Body of pancreas (tissue), 4 donors: ENCODE measurements at places on chromosomes 1 and 21. TPM values are rescaled to one million over a fixed set of nuclear protein-coding genes. Genes with fewer than 3 reads are reported as not detected.

Gene MAP10
- total RNA-seq = 2.3 TPM

- no peak overlapping the region for H3K4me3 ChIP-seq
- H3K36me3 ChIP-seq = no peaks in the 10 kb centered on the region
- no peak for DNase-seq
- no peak overlapping the region for H3K27ac ChIP-seq
- H3K27me3 ChIP-seq = no peaks in the 10 kb centered on the region
Observed at GRCh38 chr1:168266644-168267186, 14.0 kb upstream of the TBX19 start.

GRCh38 chr1:8152731-8153702 is 126.9 kb upstream of the ERRFI1 start:
- H3K27ac ChIP-seq = peak overlapping the region; percentile 11
- peaks cover 7% of the 10 kb centered on the region for H3K4me1 ChIP-seq
- no peaks in the 10 kb centered on the region for H3K27me3 ChIP-seq
- no peak overlapping the region for H3K4me3 ChIP-seq
- no peak for DNase-seq

- no peaks in the 10 kb centered on the region for H3K36me3 ChIP-seq
- H3K4me1 ChIP-seq = no peaks in the 10 kb centered on the region
- no peak overlapping the region for H3K27ac ChIP-seq
- no peaks in the 10 kb centered on the region for H3K27me3 ChIP-seq
- no peak overlapping the region for H3K4me3 ChIP-seq
Observed at GRCh38 chr1:217553949-217554509, 76.9 kb downstream of the GPATCH2 start.

Gene FAM43B
- 0.26 TPM for total RNA-seq

Gene LYPD8
- total RNA-seq = not detected

Gene SYNC
- total RNA-seq = 4.9 TPM

- no peak overlapping the region for H3K27ac ChIP-seq
- no peak overlapping the region for H3K4me3 ChIP-seq
- no peaks in the 10 kb centered on the region for H3K36me3 ChIP-seq
Observed at GRCh38 chr1:1911350-1912041, 3.6 kb upstream of the CALML6 start.

GRCh38 chr1:212518188-212519054 is 85.7 kb downstream of the NENF start:
- no peaks in the 10 kb centered on the region for H3K27me3 ChIP-seq
- no peaks in the 10 kb centered on the region for H3K36me3 ChIP-seq
- DNase-seq = peak; percentile 68
- H3K4me1 ChIP-seq = peaks cover 23% of the 10 kb centered on the region
- no peak overlapping the region for H3K4me3 ChIP-seq
- H3K27ac ChIP-seq = peak overlapping the region; percentile 24

- peak overlapping the region; percentile 100 for H3K27ac ChIP-seq
- H3K4me3 ChIP-seq = no peak overlapping the region
- no peaks in the 10 kb centered on the region for H3K27me3 ChIP-seq
- peaks cover 76% of the 10 kb centered on the region for H3K4me1 ChIP-seq
- DNase-seq = peak; percentile 48
Observed at GRCh38 chr1:155006601-155007101, 4.0 kb downstream of the ZBTB7B start.

Gene TMEM125
- total RNA-seq = 51.1 TPM

Gene ACOT11
- 6.3 TPM for total RNA-seq

- H3K4me1 ChIP-seq = peaks cover 7% of the 10 kb centered on the region
- H3K27me3 ChIP-seq = no peaks in the 10 kb centered on the region
- no peaks in the 10 kb centered on the region for H3K36me3 ChIP-seq
Observed at GRCh38 chr1:30778154-30778978, 20.8 kb upstream of the LAPTM5 start.

Gene OR2M3
- not detected for total RNA-seq

DNA sequence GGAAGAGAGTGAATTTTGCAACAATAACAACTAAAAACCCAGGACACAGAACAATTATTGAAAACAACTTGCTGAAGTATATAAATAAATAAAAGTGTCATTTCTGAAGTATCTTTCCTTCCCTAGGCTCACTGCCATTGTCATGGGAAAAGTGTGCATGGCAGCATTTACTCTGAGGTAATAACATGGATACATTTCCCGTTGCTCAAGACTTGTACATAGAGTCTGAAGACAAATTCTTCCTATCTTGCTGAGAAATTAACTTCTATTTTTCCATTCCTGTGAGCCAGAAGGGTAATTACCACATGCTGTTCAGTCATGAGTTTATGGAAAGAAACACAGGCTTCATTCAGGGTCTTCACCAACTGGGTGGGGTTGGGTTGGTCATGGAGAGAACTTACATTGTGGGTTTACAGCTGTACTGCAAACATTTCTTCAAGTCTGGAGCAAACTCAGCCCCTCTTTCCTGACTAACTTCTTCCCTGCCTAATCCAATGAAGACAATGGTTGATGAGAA is 32.2 kb downstream of the ST6GALNAC3 start:
- no peak for DNase-seq
- no peak overlapping the region for H3K4me3 ChIP-seq
- no peaks in the 10 kb centered on the region for H3K36me3 ChIP-seq
- no peak overlapping the region for H3K27ac ChIP-seq
- no peaks in the 10 kb centered on the region for H3K27me3 ChIP-seq
- H3K4me1 ChIP-seq = no peaks in the 10 kb centered on the region

Gene NPPA
- not detected for total RNA-seq

DNA sequence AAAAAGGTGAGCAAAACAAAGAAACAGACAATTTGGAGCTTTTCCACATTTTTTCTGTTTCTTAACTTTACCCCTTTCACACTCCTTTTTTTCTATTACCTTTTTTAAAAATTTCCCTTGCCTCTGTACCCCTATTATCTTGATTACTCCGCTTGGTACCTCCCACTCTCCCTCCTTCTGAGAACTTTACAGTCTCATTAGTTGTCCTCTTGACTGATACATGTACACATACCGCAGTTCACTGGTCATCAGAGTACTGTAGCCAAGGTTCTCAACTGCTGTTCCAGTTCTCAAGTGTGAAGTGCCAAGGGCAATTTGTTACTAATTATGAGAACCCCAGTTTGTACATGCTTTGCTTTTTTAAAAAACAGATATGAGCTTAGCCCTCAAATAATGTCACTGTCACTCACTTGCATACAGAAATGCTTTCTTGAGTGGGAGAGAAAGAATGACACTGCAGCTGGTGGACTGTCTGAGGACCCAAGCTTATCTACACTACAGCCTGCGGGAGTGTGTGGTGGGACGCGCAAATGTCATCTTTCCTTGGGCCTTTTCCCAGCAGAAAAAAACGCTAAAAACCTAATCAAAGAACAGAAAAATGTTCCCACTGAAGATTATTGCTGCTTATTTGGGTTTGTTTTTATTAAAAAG is 160.8 kb downstream of the DISP1 start:
- H3K36me3 ChIP-seq = no peaks in the 10 kb centered on the region
- no peaks in the 10 kb centered on the region for H3K27me3 ChIP-seq
- no peak overlapping the region for H3K27ac ChIP-seq
- no peak for DNase-seq

Gene CTH
- total RNA-seq = 7.3 TPM

DNA sequence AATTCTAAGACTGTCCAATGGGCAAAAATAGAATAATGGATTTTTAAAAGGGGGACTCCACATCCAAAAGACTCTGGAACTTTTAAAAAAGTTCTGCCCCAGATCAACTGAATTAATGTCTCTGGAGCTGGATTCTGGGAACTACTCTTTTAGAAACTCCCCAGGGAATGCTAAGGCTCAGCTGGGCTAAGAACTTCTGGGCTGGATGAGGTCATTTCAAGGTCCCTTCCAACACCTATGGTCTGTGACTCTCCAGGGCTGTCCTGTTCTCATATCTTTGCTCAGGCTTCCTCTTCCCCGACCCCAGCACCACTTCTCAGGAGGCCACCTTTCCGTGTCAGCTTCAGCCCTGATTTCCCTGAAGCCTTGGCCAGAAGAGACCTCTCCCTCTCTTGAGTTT is 13.5 kb upstream of the PLA2G2C start:
- no peak overlapping the region for H3K4me3 ChIP-seq
- H3K27me3 ChIP-seq = no peaks in the 10 kb centered on the region
- no peaks in the 10 kb centered on the region for H3K36me3 ChIP-seq
- no peak for DNase-seq

Gene FAM72B
- total RNA-seq = not detected

DNA sequence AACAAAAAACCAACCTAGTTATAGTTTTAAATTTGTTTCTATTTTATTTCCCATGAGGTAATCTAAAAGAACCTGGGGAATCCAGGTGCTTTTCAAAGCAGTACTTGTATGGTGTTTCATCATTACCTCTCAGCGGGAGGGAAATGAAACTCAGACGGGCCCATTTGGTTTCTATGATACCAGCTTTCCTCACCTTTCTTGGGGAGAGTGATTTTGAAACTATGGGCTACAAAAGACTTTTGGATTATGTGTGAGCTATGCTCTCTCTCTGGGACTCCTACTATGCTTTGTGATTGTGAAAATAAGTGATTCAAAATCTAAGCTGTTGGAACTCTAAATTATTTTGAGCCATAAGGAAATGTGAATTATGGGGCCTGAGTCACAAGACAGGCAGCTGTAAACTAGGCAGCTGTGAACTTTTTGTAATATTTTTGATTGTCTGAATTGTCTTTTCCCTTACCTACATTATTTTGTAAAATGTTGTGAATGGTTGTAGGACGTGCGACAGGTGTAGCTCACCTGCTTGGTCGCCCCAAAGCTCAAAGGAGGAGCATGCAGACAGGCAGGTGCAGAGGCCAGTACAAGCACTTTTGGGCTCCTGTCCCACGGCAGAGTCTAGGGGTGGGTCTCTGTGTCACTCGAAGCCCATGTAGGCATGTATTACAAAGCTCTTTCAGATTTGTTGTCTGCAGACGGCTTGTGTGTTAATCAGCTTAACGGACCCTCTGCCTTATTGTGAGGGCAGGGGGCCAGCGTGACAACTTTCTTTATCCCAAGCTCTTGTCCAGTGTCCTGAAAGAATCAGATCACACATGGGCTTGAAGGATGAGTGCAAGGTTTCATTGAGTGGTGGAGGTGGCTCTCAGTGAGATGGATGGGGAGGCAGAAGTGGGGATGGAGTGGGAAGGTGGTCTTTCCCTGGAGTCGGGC is 64.8 kb upstream of the BACH1 start:
- H3K27me3 ChIP-seq = no peaks in the 10 kb centered on the region
- DNase-seq = no peak
- no peak overlapping the region for H3K4me3 ChIP-seq
- no peaks in the 10 kb centered on the region for H3K36me3 ChIP-seq
- peaks cover 11% of the 10 kb centered on the region for H3K4me1 ChIP-seq

GRCh38 chr1:111030590-111030989 is 66.9 kb upstream of the LRIF1 start:
- H3K4me3 ChIP-seq = no peak overlapping the region
- H3K4me1 ChIP-seq = no peaks in the 10 kb centered on the region
- H3K27ac ChIP-seq = no peak overlapping the region
- no peaks in the 10 kb centered on the region for H3K27me3 ChIP-seq

Gene WNT9A
- 0.66 TPM for total RNA-seq

DNA sequence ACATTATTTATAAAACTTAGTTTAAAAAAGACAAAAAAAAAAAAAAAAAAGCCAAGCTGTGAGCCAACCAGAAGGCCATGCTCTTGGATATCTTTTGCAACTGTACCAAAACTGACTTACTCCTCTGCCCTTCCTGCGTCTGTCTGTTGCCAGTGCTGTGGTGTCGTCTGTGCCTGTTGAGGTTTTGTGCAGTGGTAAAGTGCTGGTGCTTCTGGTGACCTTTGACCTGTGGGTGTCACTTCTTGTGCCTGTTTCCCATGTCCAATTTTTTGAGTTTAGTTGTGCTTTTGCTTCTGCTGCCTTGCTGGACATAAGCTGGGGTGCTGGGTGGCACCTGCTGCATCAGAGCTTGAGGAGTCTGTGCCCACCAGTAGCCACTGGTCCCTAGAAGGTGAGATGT is 41.4 kb downstream of the RNF187 start:
- H3K4me1 ChIP-seq = no peaks in the 10 kb centered on the region
- no peaks in the 10 kb centered on the region for H3K36me3 ChIP-seq
- no peak overlapping the region for H3K27ac ChIP-seq

GRCh38 chr1:241639623-241640148 is 483 bp downstream of the CHML start:
- no peaks in the 10 kb centered on the region for H3K36me3 ChIP-seq
- H3K4me1 ChIP-seq = peaks cover 38% of the 10 kb centered on the region
- H3K27me3 ChIP-seq = no peaks in the 10 kb centered on the region
- peak overlapping the region; percentile 88 for H3K4me3 ChIP-seq
- peak overlapping the region; percentile 62 for H3K27ac ChIP-seq
- no peak for DNase-seq

Gene PCBP3
- 4.6 TPM for total RNA-seq

DNA sequence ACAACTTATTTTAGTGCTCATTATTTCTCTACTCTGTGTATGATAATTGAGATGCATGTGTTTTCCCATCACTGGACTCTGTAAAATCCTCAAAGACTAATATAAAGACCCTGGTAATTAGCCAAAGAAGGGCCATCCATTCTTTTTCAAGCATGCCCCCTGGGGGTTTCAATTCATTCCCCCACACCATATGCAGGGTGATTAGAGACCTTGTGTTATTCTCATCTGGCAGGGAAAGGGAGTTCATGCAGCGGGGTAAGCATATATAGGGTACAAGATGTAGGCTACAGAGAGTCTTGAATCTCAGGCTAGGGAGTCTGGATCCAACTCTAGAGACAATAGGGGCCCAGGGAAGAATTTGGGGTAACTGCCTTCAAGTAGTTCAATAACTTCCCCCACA is 166.5 kb downstream of the TNR start:
- no peak overlapping the region for H3K4me3 ChIP-seq
- H3K4me1 ChIP-seq = peaks cover 11% of the 10 kb centered on the region
- no peak overlapping the region for H3K27ac ChIP-seq

DNA sequence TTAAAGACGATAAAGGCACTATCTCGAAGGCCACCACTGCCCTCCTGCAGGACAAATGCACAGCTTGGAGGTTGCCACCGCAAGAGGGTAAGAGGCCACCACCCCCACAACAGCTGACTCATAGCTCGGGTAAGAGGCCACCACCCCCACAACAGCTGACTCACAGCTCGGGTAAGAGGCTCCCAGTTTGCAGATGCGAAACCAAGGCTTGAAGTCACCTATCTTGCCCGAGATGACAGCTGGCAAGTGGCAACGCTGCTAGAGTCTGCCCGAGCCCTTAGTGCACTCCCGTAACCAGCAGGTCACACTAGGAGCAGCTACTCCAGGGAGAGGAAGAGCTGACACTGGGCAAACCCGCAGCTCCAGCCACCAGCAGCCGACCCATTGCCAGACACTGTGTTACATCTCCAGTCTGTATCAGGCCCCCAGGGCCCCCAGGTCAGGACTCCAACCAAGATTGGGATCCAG is 17.1 kb upstream of the SPSB1 start:
- H3K4me3 ChIP-seq = no peak overlapping the region
- H3K36me3 ChIP-seq = no peaks in the 10 kb centered on the region
- H3K27me3 ChIP-seq = no peaks in the 10 kb centered on the region
- H3K4me1 ChIP-seq = peaks cover 3% of the 10 kb centered on the region

Gene PWP2
- total RNA-seq = 14.5 TPM

DNA sequence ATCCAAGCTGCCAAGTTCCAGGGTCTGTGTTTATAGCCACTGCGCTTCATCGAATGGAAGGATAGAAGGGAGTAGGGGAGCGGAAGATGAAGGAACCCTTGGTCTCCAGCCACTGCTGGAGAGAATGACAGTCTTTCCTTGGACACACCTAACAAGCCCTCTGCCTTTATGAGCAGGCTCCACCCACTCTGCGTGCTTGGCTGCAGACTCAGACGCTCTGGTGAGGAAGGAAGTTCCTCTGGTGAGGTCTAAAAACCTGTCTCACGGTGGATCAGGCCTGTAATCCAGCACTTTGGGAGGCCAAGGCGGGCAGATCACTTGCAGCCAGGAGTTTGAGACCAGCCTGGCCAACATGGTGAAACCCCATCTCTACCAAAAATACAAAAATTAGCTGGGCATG is 55.4 kb downstream of the MATN1 start:
- peak; percentile 42 for DNase-seq
- H3K27me3 ChIP-seq = no peaks in the 10 kb centered on the region
- no peaks in the 10 kb centered on the region for H3K36me3 ChIP-seq
- H3K27ac ChIP-seq = no peak overlapping the region
- H3K4me3 ChIP-seq = no peak overlapping the region

Gene CHIT1
- not detected for total RNA-seq

Gene PDPN
- 7.5 TPM for total RNA-seq

Gene PTPRF
- total RNA-seq = 81.7 TPM

Gene PPM1J
- total RNA-seq = 2.3 TPM
